ENCODE measurements at places on chromosomes 11 and 22. TPM values are rescaled to one million over a fixed set of nuclear protein-coding genes. Genes with fewer than 3 reads are reported as not detected.

DNA sequence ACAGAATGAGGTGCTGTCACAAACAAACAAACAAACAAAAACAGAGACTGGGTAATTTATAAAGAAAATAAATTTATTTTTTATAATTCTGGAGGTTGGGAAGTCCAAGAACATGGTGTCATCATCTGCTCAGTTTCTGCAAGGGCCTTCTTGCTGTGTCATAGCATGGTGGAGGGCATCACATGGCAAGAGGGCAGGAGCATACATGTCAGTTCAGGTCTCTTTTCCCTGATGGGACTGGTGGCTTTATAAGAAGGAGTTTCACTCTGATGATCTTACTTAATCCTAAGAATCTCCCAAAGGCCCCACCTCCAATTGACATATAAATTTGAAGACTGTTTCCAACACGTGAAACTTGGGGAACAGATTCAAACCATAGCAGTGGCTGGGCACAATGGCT, 135.7 kb downstream of the NECTIN1 start:
- no peak overlapping the region for H3K27ac ChIP-seq
- no peaks in the 10 kb centered on the region for H3K4me1 ChIP-seq
- H3K36me3 ChIP-seq = no peaks in the 10 kb centered on the region
- DNase-seq = no peak
- H3K4me3 ChIP-seq = no peak overlapping the region

- no peak overlapping the region for H3K4me3 ChIP-seq
- no peaks in the 10 kb centered on the region for H3K27me3 ChIP-seq
- no peak overlapping the region for H3K27ac ChIP-seq
Measured at GRCh38 chr11:16363706-16364105, 7.4 kb upstream of the SOX6 start.

C22orf31 gene
- total RNA-seq = not detected

DERL3 gene
- total RNA-seq = not detected

DNA sequence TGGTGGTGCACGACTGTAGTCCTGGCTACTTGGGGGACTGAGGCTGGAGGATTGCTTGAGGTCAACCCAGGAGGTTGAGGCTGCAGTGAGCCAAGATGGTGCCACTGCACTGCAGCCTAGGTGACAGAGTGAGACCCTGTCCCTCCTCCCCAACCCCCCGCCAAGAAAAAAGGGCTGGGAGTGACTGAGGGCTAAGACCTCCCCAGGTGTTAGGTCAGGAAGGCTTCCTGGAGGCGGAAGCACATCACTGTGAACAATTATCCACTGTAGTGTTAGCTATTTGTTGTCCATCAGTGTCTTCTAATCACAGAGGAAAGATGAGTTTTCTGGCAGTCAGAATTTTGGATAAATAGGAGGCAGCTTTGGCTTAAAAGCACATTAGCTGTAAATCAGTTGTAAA, 8.8 kb downstream of the YDJC start:
- no peak overlapping the region for H3K4me3 ChIP-seq
- no peaks in the 10 kb centered on the region for H3K36me3 ChIP-seq
- no peaks in the 10 kb centered on the region for H3K27me3 ChIP-seq
- no peak for DNase-seq

RBX1 gene
- 58.7 TPM for total RNA-seq

DNA sequence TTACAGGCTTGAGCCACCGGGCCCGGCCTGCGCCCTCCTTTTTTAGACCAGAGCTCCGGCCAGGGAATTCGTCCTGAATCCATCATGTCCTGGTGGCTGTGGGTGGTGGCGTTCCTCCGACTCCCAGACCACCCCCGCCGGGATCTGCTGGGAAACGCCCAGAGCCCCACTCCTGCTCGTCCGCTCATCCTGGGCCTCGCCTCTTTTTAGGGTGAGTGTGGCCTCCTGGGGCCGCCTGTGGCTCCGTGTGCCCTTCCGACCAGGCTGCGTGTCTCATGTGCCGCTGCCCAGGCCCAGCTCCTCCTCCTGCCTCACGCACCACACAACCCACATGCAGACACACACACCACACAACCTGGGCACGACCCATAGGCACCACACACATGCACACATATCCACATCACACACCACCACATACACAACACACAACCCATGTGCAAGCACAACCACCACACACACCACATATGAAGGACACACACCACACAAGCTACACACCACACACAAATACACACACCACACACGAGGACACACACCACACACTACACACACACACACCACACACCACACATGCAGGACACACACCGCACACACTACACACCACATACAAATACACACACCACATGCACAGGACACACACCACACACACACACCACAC, 946.2 kb downstream of the BRD1 start:
- no peak overlapping the region for H3K4me3 ChIP-seq

OPCML gene
- 3.9 TPM for total RNA-seq

RGL4 gene
- total RNA-seq = 0.21 TPM

- no peak overlapping the region for H3K27ac ChIP-seq
- no peaks in the 10 kb centered on the region for H3K4me1 ChIP-seq
- H3K36me3 ChIP-seq = no peaks in the 10 kb centered on the region
- no peaks in the 10 kb centered on the region for H3K27me3 ChIP-seq
- DNase-seq = no peak
Measured at GRCh38 chr22:36867695-36868094, 6.9 kb downstream of the NCF4 start.

HBG1 gene
- total RNA-seq = not detected

DNA sequence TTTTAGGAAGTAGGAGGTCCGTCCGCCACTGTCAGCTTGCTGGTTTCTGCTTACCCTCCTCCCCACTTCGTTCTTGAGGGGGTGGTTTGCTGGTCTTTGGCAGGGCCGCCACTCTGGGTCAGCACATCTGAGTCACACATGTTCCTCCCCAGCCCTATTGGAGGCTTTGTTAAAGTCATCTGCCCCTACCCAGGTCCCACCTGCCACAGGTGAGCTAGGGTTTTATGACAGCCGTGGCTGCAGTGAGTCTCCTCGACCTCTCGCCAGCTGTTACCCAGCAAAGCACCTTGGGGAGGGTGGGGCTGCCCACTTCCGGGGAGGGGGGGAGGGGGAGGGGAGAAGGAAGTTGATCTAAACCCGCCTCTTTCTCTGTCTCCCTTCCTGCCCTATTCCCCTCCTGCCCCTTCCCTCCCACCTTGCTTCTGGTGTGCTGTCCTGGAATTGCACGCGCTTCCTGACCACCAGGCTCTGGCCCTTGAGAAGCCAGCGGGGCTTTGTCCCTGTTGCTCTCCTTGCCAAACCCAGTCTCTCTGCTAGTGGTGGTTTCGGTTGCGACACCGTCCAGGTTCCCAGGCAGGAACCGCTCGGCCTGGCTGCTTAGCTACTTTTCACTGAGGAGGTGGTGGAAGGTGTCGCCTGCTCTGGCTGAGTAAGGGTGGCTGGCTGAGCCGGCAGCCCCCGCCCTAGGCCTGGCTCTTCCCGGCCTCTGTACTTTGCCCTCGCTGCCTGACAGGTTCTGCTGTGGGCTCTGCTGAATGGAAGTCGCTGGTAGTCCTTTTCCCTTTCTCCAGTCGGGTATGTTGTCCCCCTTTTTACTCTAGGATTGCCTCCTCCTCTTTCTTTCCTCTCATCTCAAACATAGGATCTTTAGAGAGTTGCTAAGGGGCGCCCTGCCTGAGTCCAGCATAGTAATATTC, 28.5 kb downstream of the RCOR2 start:
- DNase-seq = peak; percentile 70
- peaks cover 8% of the 10 kb centered on the region for H3K4me1 ChIP-seq
- peak overlapping the region; percentile 14 for H3K4me3 ChIP-seq
- H3K27me3 ChIP-seq = no peaks in the 10 kb centered on the region
- no peaks in the 10 kb centered on the region for H3K36me3 ChIP-seq

DNA sequence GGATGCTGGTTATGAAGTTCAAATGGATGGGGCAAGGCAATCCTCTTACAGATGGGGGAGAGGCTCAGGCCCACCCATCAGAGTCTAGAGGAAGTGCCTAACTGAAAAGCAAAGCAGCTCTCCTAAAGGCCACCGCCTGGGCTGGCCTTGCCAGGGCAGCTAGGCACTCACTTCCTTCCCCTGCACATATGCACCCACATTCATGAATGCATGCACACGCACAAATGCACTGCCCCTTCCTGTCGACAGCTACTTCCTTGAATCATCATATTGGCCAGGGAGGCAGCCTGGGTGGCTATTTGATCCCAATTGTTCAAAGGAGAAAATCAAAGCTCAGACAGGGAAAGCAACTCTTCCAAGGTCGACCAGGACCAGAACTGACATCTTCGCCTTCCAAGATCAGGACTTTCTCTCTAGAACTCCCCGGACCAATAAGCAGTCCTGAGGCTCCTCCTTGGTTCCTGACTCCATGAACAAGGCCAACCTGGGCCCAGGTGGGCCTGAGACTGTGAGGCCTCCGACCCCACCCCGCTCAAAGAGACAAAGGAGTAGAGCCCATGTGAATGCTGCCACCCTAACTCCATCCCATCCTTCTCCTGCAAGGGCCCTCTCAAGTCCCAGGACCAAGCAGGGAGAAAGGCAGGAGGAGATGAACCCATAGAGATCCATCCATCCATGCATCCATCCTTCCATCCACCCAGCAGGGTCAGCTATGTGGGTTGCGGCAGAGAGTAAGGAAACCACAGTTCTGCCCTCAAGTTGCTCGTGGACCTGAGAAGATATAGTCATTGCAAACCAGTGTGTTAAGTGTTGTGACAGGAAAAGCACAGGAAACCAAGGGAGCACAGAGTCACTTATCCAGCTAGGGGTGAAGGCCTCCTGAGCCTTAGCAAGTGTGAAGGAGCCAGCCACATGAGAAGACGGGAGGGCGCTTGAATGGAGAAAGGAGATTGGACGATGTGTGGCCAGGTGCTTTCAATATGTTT, 35.4 kb upstream of the LMO1 start:
- H3K36me3 ChIP-seq = no peaks in the 10 kb centered on the region
- DNase-seq = no peak
- H3K27me3 ChIP-seq = no peaks in the 10 kb centered on the region
- no peaks in the 10 kb centered on the region for H3K4me1 ChIP-seq

DNA sequence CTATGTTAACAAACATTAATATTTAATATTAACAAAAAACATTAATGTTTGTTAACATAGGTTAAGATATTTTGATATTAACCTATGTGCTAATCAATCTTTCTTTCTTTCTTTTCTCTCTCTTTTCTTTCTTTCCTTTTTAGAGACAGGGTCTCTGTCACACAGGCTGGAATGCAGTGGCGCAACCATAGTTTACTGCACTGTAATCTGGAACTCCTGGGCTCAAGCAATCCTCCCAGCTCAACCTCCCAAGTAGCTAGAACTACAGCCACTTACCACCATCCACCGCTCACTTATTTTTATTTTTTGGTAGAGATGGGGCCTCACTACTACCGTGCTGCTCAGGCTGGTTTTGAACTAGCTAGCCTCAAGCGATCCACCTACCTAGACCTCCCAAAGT, 13.2 kb downstream of the SIK3 start:
- H3K4me3 ChIP-seq = no peak overlapping the region
- H3K27ac ChIP-seq = no peak overlapping the region
- no peak for DNase-seq
- H3K36me3 ChIP-seq = no peaks in the 10 kb centered on the region

GRCh38 chr11:94770563-94771120, 2.5 kb downstream of the AMOTL1 start:
- peak overlapping the region; percentile 77 for H3K4me3 ChIP-seq
- no peak for DNase-seq
- peak overlapping the region; percentile 94 for H3K27ac ChIP-seq
- no peaks in the 10 kb centered on the region for H3K27me3 ChIP-seq

- H3K27me3 ChIP-seq = no peaks in the 10 kb centered on the region
- no peak within 1 kb of the TSS for H3K4me3 ChIP-seq
- H3K4me1 ChIP-seq = no peaks in the 10 kb centered on the region
- no peak for DNase-seq
Measured at GRCh38 chr11:1597994-1598380, at the start of gene KRTAP5-2. TSS of gene KRTAP5-2 (minus strand) at chr11:1598294. CDS start at chr11:1598250, 44 bp downstream.

GP1BB gene
- total RNA-seq = 7.4 TPM

MS4A13 gene
- not detected for total RNA-seq

Measured in uterus (tissue), 4 donors.